ENCODE measurements at places on chromosomes 13 and 19.

DNA sequence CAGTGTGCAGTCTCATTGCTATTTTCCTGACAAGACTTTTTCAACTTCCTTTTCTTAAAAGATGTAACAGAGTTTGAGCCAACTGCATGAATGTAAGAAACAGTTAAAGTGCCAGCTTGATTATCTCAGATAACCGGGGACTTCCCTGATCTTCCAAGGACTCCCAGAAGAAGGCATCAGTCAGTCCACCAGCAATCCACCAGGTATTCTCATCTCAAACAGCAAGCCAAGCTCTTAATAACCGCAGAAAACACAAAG lies 350.1 kb downstream of the LIG4 start:
- H3K27ac ChIP-seq: no peak overlapping the region
- H3K36me3 ChIP-seq: no peaks in the 10 kb centered on the region
- H3K27me3 ChIP-seq: peaks cover 8% of the 10 kb centered on the region
- peaks cover 15% of the 10 kb centered on the region for H3K4me1 ChIP-seq
- H3K4me3 ChIP-seq: no peak overlapping the region

DNA sequence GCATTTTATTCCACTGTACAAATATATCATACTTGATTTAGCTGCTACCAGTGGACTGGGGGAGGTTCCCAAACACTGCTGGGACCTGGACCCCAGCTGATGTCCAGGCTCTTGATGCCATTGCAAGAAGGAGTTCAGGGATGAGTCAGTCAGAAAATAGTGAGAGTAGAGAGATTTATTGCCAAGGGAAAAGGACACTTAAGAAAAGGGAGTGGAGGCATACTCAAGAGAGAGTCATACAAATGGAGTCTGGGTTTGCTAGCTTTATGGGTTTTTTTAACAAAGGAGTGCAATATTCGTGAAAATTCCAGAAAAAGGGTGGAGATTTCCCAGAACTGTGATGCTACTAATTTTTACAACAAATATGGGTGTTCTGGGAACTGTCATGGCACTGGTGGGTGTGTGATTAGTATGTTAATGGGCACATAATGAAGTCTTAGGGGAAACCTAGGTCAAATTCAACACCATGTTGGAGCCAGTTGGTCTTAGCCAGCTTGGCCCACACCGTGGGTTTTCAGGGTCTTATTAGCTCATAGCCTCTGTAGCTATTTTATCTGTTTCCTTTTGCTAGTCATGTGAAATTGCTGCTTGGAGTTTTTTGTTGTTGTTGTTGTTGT lies 36.2 kb downstream of the GPC6 start:
- no peaks in the 10 kb centered on the region for H3K27me3 ChIP-seq
- no peaks in the 10 kb centered on the region for H3K36me3 ChIP-seq
- no peak for DNase-seq
- no peak overlapping the region for H3K4me3 ChIP-seq

GRCh38 chr13:76887076-76887563 lies 915 bp upstream of the KCTD12 start:
- no peaks in the 10 kb centered on the region for H3K36me3 ChIP-seq
- DNase-seq: no peak
- H3K4me1 ChIP-seq: peaks cover 15% of the 10 kb centered on the region
- H3K27ac ChIP-seq: no peak overlapping the region
- no peaks in the 10 kb centered on the region for H3K27me3 ChIP-seq

GRCh38 chr13:50543141-50543540 lies 300.4 kb downstream of the DLEU7 start:
- no peak overlapping the region for H3K4me3 ChIP-seq
- peaks cover 6% of the 10 kb centered on the region for H3K27me3 ChIP-seq
- no peaks in the 10 kb centered on the region for H3K4me1 ChIP-seq
- no peak overlapping the region for H3K27ac ChIP-seq

GRCh38 chr13:35700671-35701070 lies 224.2 kb upstream of the MAB21L1 start:
- H3K27me3 ChIP-seq: peaks cover 5% of the 10 kb centered on the region
- H3K27ac ChIP-seq: no peak overlapping the region
- H3K4me3 ChIP-seq: no peak overlapping the region
- no peak for DNase-seq

- H3K36me3 ChIP-seq: no peaks in the 10 kb centered on the region
- no peaks in the 10 kb centered on the region for H3K27me3 ChIP-seq
- DNase-seq: no peak
- no peak overlapping the region for H3K4me3 ChIP-seq
These were observed 93.5 kb downstream of the ZDHHC20 start for GRCh38 chr13:21365574-21365973.
